ENCODE measurements at places on chromosomes 12 and 14. TPM values are rescaled to one million over a fixed set of nuclear protein-coding genes. Genes with fewer than 3 reads are reported as not detected.

DNA sequence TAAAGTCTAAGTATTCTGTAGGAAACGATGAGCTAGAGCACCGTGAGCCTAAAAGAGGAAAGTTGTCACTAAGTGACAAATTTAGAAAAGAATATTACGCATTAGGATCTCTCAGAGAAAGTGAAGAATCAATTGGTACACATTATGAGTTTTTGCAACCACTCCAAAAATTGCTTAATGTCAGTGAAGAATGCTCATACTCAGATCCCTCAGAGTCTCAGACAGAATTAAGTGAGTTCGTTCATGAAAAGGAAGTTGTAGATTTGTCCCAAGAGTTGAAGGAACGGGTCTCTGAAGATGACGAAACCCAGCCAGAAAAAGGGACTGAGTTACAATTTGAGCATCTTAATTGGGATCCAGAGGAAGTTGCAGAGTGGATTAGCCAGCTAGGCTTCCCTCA, 1.5 kb downstream of the SAMD15 start:
- no peak for DNase-seq

GRCh38 chr12:131773582-131774221, 54.5 kb upstream of the MMP17 start:
- DNase-seq: no peak

The HOXC6 gene
- total RNA-seq: not detected

The HHIPL1 gene
- total RNA-seq: 2.6 TPM

- no peak for DNase-seq
Observed at GRCh38 chr14:61202124-61202523, 79.0 kb downstream of the TMEM30B start.

DNA sequence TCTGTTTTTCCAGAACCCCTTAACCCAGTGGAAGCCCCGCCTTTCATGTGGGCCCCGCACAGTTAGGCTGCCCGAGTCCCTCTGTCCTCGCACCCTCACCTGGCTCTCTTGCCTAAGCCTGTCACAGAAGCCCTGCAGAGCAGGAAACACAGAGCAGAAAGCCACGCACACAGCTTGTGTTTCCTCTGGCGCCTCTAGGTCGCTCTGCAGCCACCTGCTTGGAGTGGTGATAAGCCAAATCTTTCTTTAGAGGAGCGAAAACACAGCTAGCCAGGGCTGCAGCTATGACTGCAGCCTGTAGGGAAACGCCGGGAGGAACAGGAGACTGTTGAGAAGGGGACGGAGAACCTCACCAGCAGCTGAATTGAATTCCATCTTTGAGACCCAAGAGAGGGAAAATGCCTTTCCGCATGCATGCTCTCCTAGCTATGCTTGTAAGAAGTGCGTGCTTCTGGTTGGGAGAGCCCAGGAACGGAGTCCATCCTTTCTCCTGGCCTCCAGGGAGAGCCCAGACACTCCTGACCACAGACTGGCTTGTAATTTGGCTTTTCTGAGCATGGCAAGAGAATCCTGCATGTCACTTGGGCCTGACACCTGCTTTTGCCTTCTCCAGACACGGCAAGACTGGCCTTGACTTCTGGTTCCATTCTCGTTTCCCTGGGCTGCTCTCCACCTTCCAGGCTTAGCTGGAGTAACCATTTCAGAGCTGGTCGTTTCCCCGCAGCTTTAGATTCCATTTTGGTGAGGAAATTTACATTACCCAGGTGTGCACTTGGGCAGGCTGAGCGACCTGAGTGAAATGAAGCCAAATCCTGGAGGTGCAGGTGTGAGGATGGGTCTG, 301.6 kb downstream of the CACNA1C start:
- DNase-seq: no peak

DNA sequence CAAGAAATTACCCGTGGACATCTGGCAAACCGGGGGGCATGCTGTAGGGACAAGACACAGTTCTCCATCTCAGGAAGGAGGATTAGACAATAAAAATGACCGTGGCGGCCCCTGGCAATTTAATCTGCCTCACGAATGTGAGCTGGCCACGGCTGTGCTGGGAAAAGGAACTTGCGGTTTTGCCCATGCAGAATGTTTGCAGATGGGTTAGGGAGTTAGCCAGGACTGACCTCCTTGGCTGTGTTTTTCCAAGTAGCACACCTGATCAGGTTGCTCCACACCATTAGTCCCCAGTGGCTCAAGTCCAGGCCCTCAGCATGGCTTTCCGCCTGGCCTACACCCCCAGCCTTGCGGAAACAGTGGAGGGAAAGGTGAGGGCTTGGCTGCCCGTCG, 20.8 kb downstream of the TPCN1 start:
- DNase-seq: no peak

DNA sequence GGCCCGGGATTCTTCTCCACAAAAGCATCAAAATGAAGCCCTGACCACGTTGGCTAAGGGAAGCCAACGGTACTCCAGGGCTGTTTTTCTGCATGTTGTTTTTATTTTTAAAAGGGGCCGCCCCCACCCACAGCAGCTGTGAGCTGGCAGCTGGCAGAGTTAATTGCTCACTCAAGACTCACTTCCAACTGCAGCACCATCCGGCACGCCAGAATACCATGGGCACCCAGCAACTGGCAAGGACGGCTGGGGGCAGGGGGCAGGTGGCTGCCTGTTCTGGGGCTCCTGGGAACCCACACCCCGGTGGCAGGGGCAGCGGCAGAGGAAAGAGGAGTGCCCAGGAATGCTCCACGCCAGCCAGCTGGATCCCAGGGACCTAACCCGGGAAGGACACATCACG, 44.3 kb downstream of the NCOR2 start:
- DNase-seq: no peak

- DNase-seq: no peak
Observed at GRCh38 chr12:3196488-3196887, 119.3 kb downstream of the TSPAN9 start.

GRCh38 chr12:66744956-66745383, 66.1 kb upstream of the GRIP1 start:
- no peak for DNase-seq

The CALM1 gene
- 398 TPM for total RNA-seq

GRCh38 chr14:27427796-27428195, 830.0 kb upstream of the NOVA1 start:
- no peak for DNase-seq
